Activated CD4-positive, alpha-beta memory T cell treated with anti-CD3 and anti-CD28 coated beads, Interleukin-2, amount 10 ng/mL, durations not matched to agents 7 days and 5 days (primary cell): ENCODE measurements at places on chromosomes 16 and 17.

GRCh38 chr17:39599004-39599664 lies 8.6 kb downstream of the NEUROD2 start:
- no peak for DNase-seq

- DNase-seq, result no peak
Observed at GRCh38 chr17:69916761-69917160, 158.3 kb upstream of the KCNJ16 start.

GRCh38 chr16:68452176-68452575 lies 3.9 kb upstream of the SMPD3 start:
- DNase-seq, result no peak

- DNase-seq, result no peak
Observed at GRCh38 chr17:21215935-21216334, 2.0 kb upstream of the TMEM11 start.

DNA sequence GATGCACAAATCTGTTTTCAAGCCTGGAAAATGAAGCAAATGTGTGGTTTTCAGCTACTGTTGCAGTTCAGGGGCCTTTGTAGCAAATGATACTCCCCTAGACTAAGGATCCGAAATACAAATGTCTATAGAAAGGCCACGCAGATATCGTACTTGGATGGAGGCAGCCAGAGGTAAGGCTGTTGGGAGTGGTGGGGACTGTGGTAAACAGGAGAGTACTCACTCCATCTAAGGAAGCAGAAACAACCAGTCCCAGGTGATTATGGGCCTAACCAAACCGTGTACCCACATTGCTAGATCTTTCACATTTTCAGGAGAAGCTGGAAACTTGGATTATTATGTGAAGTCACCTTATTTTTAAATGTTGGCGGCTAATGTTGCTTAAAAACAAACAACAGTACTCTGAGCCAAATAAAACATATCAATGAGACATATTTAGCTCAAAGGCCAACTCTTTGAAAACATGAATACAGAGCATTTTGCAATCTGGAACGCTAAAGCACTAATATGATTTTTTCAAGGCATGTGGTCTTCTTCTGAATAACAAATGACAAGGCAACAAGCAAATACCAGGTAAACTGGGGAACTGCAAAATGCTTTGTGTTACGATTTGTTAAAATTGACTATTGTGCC lies 110.1 kb downstream of the YPEL2 start:
- no peak for DNase-seq

GRCh38 chr17:34220752-34221395 lies 34.2 kb upstream of the CCL2 start:
- DNase-seq, result no peak

DNA sequence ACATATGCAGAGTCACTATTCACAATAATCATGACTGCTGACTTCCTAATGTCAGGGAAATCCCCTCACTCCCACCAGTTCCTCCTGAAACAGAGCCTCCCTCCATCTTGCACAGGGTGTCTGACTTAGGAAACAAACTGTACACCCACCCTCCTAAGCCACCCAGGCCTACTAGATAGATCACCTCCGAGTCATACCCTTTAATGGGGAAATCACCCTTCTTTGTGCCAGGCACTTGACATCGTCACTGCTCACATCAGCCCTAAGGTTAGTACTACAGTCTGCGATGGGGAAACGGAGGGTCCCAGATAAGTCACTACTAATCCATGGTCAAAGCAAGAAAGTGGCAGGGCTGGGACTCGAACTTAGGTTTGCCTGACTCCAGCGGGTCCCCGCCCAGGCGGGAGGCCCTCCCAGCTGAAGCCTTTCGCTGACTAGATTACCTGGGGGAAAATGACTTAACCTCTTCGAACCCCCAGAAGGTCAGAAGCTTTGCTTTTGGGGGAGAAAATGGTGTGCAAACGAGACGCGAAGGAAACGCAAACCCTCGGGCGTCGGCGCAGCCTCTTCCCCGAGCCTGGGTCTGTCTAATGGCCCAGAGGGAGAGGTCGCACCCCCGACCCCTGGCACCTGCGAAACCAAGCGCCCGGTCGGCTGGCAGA lies 3.4 kb upstream of the MLLT6 start:
- peak; percentile 75 for DNase-seq

GRCh38 chr17:16938031-16938430 lies 33.9 kb downstream of the TNFRSF13B start:
- no peak for DNase-seq

GRCh38 chr16:22813223-22813947 lies 577 bp upstream of the HS3ST2 start:
- no peak for DNase-seq

DNA sequence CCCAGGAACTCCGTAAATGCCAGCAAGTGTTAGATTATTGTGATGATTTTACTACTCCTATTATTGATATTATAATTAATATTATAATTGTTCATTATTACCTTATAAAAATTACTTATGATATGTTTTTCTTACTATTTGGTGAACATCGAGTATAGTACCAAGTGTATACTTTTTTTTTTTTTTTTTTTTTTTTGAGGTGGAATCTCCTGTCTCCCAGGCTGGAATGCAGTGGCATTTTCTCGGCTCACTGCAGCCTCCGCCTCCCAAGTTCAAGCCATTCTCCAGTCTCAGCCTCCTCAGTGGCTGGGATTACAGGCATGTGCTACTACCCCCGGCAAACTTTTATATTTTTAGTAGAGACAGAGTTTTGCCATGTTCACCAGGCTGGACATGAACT lies 347.0 kb downstream of the WWOX start:
- no peak for DNase-seq

GRCh38 chr17:43822570-43823190 lies 10.3 kb downstream of the MPP3 start:
- no peak for DNase-seq

- peak; percentile 57 for DNase-seq
Observed at GRCh38 chr17:17416007-17416399, 60.8 kb upstream of the MED9 start.

DNA sequence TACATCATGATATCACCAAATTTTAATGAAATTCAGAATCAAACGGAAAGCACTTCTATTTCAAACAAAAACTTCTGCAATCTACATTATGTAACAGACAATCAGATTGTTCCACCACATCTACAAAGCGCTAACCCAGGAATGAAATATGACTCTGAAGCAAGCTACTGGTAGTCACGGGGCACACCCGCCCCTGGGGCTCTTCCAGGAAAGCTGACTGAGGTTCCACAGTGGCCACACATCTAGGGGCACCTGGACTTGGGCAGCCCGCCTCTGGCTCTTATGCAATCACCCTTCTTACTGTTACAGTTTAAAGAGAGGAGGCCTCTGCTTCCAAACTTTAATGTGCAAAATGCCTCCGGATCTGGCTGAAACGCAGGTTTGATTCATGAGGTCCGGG lies 27.5 kb downstream of the ZCCHC14 start:
- DNase-seq, result no peak

DNA sequence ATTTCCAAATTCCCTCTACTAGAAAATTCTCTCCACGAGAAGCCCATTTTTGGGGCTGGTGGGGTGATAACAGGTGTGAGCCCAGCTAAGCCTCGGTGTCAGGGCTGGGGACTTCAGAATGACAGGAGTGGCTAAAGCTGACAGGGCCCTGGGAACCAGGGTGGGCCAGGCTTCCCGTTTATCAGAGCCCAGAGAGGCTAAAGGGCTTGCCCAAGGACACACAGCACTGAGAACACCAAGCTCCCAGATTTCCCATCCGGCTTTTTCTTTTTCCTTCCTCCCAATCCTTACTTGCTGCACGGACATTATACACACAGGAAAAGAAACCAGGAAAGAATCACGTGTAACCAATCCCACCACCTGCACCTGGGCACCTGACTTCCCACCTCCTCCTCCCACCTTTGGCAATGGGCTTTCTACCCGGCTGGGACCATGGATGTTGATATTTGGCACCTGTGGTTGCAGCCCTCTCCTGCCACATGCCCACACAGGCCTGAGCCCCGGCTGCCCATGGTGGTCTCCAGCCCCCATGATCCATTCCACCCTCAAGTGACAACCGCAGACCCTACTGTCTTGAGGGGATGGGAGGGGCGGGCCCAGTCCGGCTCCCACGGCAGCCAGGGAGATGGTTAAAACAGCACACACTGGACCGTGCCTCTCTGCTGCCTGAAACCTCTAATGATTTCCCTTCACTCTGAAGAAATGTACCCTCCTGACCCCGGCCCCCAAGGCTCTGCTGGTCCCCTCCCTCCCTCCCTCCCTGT lies 78.9 kb downstream of the ENGASE start:
- no peak for DNase-seq

DNA sequence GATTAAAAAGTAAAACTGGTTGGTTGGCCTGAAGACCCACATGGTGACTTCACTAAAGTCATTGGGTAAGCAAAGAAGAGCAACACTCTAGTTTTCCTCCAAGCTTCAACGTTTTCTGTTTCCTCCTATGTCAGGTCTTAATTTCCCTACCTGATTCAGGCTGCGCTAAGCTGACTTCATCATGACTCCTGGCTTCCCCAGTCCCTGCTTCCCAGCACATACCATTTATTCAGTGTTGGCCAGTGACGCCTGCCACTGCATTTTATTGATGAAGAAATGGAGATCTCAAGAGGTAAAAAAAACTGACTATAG lies 645.3 kb downstream of the WWOX start:
- no peak for DNase-seq

GRCh38 chr16:58814348-58814801 lies 80.3 kb upstream of the GOT2 start:
- peak; percentile 30 for DNase-seq

DNA sequence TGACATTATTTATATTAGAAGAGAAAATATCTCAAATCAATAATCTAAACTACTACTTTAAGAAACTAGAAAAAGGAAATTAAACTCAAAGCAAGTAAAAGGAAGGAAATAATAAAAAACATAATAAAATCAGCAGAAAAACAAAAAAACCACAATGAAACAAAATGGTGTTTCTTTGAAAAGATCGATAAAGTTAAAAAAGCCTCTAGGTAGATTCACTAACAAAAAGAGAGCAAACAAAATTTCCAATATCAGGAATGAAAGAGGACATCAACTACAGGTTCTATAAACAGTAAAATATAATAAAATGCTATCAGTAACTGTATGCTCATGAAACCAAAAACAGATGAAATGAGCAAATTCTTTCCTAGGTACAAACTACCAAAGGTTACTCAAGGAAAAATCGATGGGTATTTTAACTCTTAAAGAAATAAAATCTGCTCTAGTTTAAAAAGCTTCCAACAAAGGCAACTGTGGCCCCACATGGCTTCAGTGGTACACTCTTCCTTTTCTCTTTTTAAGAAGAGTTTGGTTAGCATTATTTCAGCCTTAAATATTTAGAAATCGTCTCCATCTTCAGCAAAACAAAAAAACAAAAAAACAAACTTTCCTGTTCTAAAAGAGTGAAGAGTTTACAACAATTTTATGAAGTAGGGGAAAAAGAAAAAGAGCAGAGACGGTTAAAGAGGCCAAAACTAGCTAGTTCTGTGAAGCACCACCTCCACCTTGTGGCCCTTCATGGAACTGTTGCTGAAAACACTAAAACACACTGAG lies 102.2 kb downstream of the TRIM37 start:
- DNase-seq, result peak; percentile 76

- DNase-seq, result no peak
Observed at GRCh38 chr17:69608141-69608540, 193.6 kb downstream of the MAP2K6 start.

- DNase-seq, result no peak
Observed at GRCh38 chr16:23908790-23909189, 73.0 kb downstream of the PRKCB start.

DNA sequence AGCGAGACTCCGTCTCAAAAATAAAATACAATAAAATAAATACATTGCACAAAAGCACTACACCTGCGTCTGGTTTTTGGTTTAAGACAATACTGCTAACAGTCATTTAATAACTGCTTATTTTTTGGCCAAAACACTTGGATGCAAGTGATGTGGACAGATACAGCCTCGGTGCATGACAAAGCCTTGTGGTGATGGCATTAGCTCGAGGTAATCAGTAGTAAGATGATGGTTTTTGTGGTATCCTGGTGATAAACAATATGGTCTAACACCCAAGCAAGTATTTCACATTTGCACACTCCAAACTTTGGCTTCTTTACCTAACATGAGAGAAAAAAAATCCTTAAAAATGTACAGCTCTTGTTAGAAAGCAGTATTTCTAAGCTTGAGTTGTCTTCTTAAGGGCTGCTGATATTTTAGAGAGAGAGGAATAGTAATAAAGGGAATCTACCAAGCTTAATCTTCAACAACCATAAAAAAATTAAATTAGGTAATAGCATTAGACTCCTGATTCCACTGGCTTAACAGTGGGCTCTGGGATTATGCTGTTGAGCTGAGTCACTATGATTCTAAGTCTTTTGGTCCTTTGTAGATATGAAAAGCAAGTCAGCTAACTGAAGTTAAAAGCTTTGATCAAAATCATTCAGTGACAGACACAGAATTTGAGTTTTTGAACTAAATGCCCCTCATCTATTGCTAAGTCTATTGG lies 111.1 kb downstream of the VPS53 start:
- no peak for DNase-seq

DNA sequence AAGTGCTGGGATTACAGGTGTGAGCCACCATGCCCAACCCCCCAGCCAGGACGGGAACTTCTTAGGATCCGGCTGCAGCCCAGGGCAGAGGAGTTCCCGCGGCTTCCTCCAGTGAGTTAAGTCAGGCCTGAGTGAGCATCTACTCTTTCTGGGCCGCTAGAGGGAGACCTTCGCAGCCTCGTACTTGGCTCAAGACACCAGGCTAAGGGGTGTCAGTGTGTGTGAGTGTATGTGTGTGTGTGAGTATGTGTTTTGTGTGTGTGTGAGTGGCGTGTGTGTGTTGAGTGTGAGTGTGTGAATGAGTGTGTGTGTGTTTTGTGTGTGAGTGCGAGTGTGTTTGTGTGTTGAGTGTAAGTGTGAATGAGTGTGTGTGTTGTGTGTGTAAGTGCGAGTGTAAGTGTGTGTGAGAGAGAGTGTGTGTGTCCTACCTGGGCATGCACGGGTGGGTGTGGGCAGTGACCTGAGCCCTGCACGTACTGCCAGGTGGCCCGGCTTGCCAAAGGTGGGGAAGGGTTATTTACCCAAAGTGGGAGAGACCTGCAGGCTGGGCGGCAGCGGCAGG lies 58.5 kb downstream of the TMEM235 start:
- peak; percentile 80 for DNase-seq

DNA sequence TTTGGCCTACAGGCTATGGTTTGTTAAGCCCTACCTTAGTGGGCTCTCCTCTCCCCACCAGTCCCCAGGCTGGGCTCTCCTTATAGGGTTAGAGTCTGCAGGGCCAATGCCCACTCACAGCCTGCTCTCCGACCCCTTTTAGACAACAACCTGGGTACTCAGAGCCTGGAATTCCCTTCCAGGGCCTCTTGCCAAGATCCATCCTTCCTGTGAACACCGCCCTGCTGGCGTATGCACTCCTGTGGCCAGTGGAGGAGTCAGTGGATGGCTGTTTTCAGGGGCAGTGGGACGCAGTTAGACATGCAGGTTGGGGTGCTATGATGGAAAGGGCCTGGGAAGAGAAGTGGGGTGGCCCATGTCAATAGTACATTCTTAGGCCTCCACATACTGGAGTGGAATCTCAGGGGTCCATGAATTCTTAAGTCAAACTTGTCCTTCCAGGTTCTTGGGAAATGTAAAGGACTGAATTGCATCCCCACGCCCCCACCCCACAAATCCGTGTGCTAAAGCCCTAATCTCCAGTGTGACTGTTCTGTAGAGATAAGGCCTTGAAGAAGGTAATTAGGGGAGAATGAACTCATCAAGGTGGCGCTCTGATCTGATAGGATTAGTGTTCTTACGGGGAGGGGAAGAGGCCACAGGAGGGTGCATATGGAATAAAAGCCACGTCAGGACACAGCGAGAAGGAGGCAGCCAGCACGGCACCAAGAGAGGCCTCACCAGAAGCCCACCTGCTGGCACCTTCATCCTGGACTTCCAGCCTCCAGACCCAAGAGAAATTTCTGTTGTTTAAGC lies 81.6 kb upstream of the CACNG5 start:
- DNase-seq, result no peak

GRCh38 chr16:50761267-50761666 lies 19.4 kb downstream of the CYLD start:
- DNase-seq, result no peak
